ENCODE measurements at places on chromosomes 2 and 18. TPM values are rescaled to one million over a fixed set of nuclear protein-coding genes. Genes with fewer than 3 reads are reported as not detected.

Gene MTCL1
- 7.3 TPM for total RNA-seq

Gene LRRTM1
- total RNA-seq, result 0.25 TPM

Gene TEKT4
- 0.38 TPM for total RNA-seq

Gene PLCD4
- total RNA-seq, result 1.5 TPM

Gene PDE11A
- 0.32 TPM for total RNA-seq
